NCI-H510A (cell line): ENCODE measurements at places on chromosomes 2 and 18.

DNA sequence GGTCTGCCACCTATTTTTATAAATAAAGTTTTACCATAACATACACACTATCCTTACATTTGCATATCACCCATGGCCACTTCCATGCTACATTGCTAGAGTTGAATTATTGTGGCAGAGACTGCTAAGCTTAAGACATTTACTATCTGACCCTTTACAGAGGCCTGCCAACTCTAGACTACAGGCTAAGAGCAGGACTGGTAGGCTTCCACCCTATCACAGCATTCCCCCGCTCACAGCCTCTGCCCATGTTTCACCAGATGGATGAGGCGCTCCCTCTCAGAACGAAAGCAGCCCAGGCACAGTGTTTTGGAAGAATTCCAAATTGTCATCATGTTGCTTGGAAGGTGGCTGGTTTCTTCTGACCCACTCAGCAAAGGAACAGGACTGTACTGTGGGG, 91.7 kb upstream of the SLC35G4 start:
- no peak for DNase-seq

DNA sequence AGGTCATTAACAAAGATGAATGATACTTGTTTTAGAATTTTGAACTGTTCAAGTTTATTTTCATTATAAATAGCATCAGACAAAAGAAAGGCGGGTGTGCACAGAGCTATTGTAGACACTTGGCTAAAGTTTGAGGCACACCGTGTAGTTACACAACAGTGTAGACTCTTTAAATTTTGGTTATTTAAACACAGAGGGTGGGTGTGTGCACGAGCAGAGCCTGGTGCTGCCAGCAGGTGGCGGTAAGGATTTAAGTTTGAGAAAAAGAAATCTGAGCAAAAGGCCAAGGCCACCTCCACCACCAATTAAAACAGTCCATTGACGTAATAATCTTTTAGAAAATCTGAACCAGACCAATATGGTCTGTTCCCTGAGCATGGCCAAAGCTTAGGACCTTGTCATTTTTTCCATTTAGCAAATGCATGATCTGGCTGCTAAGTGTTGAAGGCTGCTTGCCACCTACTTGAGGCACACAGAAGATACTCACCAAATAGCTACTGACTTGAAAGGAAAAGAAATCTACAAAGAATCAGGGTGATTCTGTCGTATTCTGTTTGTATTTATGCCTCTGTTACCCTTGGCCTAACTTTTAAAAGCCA, 14.3 kb downstream of the COPS7B start:
- no peak for DNase-seq

GRCh38 chr18:64103986-64104385, 44.9 kb downstream of the LINC00305 start:
- no peak for DNase-seq

GRCh38 chr2:241891315-241891987, 21.9 kb downstream of the RTP5 start:
- DNase-seq, result peak; percentile 52

GRCh38 chr2:151833984-151834383, 5.8 kb upstream of the ARL5A start:
- no peak for DNase-seq
